ENCODE measurements at places on chromosomes 13 and 19.

DNA sequence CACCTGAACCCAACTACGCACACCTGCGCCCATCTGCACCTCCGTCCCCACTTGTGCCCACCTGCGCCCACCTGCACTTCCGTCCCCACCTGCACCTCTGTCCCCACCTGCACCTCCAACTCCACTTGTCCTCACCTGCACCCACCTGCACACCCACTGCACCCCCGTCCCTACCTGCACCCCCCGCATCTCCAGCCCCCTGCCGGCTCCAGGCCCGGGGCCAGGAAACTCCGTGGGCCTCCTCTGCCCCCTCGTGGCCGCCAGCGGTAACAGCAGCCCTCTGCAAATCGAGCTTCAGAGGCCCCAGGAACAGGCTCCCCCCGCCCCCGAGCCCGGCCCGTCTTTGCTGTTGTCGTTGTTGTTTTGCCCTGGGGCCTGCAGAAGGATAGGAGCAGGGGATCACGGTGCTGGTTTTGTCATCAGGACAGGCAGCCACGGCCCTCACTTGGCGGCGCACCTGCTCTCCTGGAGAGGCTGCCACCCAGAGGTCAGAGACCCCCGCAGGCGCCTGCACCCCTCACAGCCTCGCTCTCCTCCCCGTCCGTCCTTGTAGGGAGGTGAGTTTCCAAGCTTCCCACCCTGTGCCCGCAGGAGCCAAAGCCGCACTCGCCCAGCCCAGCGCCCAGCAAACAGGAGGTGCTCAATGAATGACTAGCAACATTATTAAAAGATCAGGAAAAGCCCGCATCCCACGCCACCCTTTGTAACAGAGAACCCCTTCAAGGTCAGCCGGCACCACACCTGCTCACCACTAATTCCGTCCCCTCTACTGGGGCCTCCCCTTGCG is 65.4 kb downstream of the GNG7 start:
- no peak for DNase-seq

DNA sequence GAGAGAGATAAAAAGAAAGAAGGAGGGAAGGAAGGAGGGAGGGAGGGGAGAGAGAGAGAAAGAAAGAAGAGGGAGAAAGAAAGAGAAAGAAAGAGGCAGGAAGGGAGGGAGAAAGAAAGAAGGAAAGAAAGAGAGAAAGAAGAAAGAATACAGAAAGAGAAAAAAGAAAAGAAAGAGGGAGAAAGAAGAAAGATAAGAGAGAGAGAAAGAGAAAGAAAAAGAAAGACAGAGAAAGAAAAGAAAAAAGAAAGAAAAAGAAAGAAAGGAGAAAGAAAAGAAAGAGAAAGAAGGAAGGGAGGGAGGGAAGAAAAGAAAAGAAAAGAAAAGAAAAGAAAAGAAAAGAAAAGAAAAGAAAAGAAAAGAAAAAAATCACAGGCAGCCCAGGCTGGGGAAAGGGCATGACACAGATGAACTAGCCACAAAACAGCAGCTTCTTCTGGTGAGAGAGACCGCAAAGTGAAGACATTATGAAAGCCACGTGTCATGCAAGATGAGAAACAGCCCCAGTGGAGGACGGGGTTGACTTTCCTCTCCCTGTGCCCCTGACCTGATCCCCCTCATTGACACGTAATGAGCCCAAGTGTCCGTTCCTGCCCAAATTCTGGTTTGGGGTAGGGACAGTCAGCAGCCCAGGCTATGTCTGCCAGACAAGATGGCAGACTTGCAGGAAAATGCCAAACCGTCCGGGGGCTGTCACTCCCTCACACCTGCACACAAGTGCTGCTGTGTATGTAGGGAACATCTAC is 102.1 kb downstream of the INSR start:
- no peak for DNase-seq

- no peak for DNase-seq
Measured at GRCh38 chr13:35723821-35724220, 247.3 kb upstream of the MAB21L1 start.

DNA sequence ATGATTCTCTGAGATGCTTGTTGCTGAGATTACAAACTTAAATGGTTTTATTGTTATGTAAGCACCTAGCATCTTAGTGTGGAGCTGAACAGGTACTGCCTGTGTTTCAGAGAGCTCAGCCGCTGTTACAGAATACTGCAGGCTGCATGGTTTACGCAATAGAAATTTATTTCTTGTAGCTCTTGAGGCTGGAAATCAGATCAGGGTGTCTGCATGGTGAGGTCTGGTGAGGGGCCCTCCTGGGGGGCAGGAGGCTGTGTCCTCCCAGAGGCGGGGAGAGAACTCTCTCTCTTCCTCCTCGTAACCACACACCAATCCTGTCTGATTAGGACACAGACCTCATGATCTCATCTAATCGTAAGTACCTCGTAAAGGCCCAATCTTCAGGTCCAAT is 13.1 kb downstream of the ATP11A start:
- no peak for DNase-seq

DNA sequence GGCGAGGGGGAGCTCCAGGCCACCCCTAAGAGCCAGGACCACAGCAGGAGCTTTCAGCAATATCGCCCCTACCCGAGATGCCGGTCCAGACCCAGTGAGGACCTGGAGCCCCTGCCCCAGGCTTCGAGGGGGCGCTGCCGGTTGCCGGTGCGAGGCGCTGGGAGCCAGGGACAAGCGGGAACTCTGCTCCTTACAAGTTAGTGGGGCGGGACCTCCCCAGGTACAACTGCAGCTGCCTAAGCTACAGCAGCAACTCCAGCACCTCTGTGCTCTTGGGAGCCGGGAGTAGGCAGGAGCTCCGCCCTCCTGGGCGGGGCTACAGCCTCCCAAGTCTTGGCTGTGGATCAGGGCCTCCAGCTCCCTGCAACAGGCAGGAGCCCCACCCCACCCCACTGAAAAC is 15.2 kb upstream of the TSC22D1 start:
- no peak for DNase-seq

- DNase-seq: no peak
Measured at GRCh38 chr13:113865427-113865826, 1.6 kb upstream of the GAS6 start.

- DNase-seq: no peak
Measured at GRCh38 chr13:42781352-42781751, at the start of gene FAM216B. Gene FAM216B (plus strand): TSS chr13:42781584. CDS start chr13:42784068, 2,484 bp downstream.

- no peak for DNase-seq
Measured at GRCh38 chr19:6068711-6069110, 41.6 kb downstream of the RFX2 start.

DNA sequence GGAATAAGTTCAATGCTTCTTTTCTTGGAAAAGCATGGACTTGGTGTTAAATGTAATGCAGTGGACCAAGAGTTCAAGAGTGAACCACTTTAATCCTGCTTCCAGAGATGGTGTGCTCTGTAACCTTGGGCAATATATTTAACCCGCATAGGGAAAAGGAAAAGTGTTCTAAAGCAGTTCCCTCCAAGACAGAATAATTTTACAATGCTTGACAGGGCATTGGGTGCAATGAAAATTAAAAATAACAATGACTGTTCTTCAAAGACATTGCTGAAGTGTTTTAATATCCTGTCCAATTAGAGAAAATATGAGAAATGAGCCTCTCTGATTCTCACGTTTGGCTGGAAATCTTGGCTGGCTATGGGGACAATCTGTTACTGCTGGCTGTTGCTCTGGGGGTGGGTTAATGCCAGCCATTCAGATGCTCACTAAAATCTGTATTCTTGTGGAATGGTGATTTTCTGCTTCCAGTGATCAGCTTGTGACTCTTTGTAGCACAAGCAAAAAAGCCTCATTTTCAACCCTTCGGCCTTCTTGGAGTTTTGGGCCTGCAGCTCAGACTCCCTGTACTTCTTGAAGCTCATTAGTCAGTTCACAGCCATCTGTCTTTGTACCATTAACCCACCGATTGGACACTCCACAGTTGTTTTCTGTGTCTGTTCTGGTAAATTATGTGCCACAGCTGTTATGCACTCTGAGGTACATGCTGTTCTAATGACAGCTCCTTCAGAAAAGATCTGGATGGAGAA is 310.6 kb downstream of the LMO7 start:
- DNase-seq: no peak

DNA sequence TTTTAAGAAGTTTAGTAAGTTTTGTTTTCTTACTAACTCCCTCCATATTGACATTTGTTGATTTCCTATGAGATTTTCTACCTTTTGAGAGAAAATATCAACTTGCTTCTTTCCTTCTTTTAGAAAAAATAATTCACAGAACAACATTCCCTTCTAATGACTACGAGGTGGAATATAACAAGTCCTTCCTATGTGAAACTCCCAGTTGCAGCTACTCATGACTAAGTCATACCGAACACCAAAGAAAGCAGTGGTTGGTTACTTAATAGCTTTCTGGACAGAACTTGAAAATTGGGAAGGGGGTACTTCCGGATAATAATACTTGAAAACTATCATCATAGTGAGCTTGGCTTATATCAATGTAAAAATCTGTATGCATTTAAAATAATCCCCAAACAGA is 144.8 kb downstream of the DACH1 start:
- DNase-seq: no peak

DNA sequence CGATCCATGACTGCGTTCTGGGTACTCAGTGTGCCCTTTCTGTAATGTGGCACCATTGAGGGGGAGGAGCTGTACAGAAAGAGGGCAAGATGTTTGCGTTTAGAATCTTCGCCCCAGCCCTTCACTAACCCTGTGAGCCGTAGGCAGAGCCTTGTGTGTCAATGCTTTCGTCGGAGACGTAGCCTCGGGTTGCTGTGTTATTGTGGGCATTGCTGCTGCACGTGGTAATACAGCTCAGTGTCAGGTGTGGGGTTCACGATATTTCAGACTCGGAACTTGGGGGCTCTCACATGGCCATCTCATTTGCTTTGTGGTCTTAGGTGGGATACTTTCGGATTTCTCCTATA is 6.1 kb downstream of the RPS9 start:
- DNase-seq: no peak

- DNase-seq: no peak
Measured at GRCh38 chr19:4909156-4909896, at the start of gene UHRF1. Gene UHRF1 (plus strand): TSS chr19:4909501. CDS start chr19:4910886, 1,385 bp downstream.

GRCh38 chr13:35714588-35715377 is 238.3 kb upstream of the MAB21L1 start:
- DNase-seq: no peak

GRCh38 chr13:45063261-45063860 is 56.9 kb upstream of the GTF2F2 start:
- no peak for DNase-seq

DNA sequence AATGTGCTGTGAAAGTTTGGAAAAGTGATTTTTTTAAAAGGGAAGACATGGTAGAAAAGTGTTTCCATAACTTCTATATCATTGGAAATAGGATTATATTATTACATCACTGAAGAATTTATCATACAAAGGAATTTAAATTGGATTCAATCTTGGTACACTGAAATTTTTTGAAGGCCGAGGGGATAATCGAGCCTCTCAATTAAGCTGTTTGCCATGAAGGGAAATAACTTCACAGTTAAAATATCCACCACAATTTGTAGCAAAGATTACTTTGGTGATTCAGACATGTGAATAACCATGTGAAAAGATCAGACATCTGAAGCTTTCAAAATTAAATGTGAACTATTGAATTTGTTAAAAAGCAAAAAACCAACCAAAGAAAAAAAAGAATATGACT is 215.3 kb downstream of the KLF5 start:
- no peak for DNase-seq

GRCh38 chr13:61138857-61139256 is 276.8 kb downstream of the PCDH20 start:
- no peak for DNase-seq

- no peak for DNase-seq
Measured at GRCh38 chr13:59451236-59451635, 712.5 kb downstream of the DIAPH3 start.

DNA sequence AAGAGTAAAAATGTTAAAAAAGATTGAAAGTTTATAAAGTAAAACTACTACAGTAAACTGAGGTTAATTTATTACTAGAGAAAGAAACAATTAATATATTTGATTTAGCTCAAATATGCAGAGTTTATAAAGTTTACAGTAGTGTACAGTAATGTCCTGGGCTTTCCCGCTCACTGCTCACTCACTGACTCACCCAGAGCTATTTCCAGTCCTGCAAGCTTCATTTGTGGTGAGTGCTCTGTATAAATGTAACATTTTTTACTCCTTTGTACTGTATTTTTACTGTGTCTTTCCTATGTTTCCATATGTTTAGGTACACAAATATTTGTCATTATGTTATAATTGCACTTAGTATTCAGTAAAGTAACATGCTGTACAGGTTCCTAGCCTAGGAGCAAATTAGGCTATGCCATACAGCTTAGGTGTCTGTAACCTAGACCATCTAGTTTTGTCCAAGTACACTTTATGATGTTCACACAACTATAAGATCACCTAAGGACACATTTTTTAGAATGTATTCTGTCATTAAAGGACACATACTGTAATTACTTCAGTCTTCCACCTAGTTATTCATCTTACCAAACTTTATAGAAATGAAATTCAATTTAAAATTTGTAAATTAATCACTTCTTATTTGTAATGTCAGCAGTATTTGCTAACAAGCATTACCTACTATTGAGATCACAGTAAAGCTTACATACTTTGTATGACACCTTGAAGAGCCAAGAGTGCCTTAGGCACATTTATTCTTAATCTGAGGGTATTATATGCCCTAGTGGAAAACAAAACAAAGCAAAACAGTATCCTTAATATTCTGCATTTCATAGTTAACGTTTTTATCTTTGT is 683.4 kb downstream of the PCDH9 start:
- no peak for DNase-seq

DNA sequence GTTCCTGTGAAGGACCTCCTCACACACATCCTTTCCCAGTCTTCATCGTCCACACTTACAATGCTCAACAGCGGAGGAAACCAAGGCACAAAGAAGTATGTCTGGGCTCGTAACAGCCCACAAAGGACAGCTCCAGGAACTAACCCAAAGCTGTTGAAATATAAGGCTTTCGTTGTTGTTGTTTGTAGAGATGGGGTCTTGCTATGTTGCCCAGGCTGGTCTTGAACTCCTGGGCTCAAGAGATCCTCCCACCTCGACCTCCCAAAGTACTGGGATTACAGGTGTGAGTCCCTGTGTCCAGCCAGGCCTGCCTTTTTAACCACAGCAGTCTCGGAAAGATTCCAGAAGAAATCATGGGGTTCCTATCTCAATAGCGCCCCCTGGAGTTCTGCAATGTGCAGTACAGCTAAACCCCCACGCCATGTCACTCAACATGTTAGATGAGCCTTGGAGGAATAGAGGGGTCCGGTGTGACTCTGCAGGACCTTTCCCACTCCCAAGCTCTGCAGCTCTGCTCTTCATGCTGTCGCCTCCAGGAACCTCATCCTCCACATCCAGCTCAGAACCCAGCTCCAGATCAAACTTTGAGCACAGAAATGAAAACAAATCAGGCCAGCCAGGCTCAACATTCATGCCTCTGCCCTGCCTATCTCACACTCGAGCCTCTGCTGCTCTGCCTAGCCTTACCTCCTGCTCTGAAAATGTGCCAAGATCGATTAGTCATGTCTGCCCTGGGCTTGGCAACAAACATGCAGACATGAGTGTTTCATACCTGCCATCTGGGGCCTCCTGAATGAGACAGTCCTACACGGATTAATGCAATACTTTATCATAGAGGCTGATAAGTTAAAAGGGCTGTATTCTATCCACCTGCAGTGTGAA is 7.5 kb downstream of the PLA2G4C start:
- no peak for DNase-seq

DNA sequence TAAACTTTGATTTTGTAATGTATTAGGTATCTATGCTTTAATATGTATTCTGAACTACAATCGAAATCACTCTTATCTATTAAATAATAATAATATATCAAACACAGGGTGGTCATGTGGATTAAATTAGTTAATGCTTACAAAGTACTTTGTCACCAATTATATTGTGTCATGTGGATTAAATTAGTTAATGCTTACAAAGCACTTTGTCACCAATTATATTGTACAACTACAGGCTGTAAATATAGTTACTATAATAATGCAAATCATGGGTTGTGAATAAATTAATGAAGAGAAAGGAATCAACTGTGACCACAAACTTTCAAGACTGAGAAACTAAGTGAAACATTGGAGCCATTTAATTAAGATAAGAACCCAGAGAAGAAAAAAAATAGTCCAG is 1929.1 kb upstream of the PCDH20 start:
- no peak for DNase-seq
